ENCODE measurements at places on chromosomes 12 and 14. TPM values are rescaled to one million over a fixed set of nuclear protein-coding genes. Genes with fewer than 3 reads are reported as not detected.

Gene DTD2
- total RNA-seq: 18.3 TPM

Gene WNT1
- not detected for total RNA-seq

Gene AMN1
- 17.8 TPM for total RNA-seq

Gene RTN1
- 1.3 TPM for total RNA-seq

Gene OR4E2
- not detected for total RNA-seq

Gene DNAAF2
- 8.9 TPM for total RNA-seq

Gene RAPGEF3
- total RNA-seq: 26.8 TPM

Gene SETD1B
- total RNA-seq: 6.0 TPM

Gene ESR2
- 0.20 TPM for total RNA-seq

Gene SLC35F4
- not detected for total RNA-seq

Gene ANO4
- not detected for total RNA-seq

Gene NAV3
- total RNA-seq: 4.4 TPM

Gene SLCO1B1
- total RNA-seq: not detected

Gene ESYT1
- total RNA-seq: 74.0 TPM
